ENCODE measurements at places on chromosomes 4 and X. TPM values are rescaled to one million over a fixed set of nuclear protein-coding genes. Genes with fewer than 3 reads are reported as not detected.
A peak's percentile ranks its signal among the peaks of the same experiment; 100 is the strongest.

GRCh38 chrX:148049441-148049840 lies 68.3 kb downstream of the FMR1NB start:
- no peak for DNase-seq

- no peak for DNase-seq
Observed at GRCh38 chr4:25551605-25552004, 104.0 kb upstream of the SLC34A2 start.

GRCh38 chr4:118727360-118727759 lies 42.2 kb downstream of the METTL14 start:
- DNase-seq = no peak

DNA sequence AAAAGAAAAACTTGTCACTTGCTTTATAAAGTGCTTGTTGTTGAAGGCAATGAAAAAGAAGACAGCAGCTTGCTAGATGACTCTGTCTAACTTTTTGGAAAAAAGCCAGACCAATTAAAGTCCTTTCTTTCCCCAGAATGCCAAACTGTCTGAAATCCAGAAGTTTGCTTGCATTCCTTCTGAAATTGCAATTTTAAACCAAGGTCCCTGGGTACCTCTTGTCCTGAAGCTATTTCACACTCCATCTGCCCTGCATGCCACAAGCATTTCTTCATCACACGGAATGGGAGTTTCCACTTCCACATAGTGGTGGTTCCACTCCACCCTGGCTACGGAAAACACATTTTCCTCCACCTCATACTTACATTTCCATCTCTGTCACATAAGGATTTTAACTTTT lies 101.0 kb downstream of the PAPSS1 start:
- DNase-seq = no peak

DNA sequence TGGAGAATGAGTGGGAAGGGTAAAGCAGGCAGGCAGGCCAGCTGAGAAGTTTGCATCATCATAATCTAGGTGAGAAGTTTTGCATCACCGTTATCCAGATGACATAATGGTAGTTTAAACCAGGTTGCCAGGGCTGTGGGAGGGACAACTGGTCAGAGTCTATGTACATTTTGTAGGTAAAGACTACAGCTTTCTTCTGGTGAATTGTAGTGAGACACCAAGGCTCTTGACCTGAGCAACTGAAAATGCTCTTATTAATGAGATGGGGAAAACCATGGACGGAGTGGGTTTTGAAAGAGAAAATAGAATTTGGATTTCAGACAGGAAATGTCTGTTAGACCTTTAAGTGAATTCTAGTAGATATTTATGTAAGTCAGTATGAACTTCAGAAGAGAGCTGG lies 76.0 kb upstream of the VEGFC start:
- no peak for DNase-seq

GRCh38 chr4:5732158-5732557 lies 21.2 kb downstream of the EVC start:
- no peak for DNase-seq

- DNase-seq = no peak
Observed at GRCh38 chr4:89992744-89993143, 98.1 kb downstream of the MMRN1 start.

GRCh38 chr4:151809716-151810115 lies 48.9 kb upstream of the GATB start:
- no peak for DNase-seq

GRCh38 chr4:87103691-87104187 lies 116.7 kb downstream of the KLHL8 start:
- peak; percentile 20 for DNase-seq

- no peak for DNase-seq
Observed at GRCh38 chrX:16826207-16826606, 39.9 kb downstream of the TXLNG start.

GRCh38 chr4:122331195-122331594 lies 47.6 kb upstream of the ADAD1 start:
- DNase-seq = no peak

DNA sequence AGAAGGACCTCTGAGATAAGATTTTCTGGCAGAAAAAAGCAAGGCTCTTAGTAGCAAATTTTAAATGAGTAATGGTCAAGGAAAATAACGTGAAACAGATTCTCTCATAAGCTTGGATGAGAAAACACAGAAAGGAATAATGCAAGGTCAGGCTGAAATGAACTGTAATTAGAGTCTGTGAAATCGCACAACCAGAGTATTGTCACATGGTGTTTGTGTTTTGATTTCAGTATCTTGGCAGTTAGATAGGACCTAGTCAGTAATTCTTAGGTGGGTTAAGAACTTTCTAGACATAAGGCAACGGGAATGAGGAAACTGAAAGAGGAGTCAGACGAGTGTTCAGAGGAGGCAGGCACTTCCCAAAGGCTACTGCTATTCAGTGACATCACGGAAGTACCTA lies 34.6 kb downstream of the LIMCH1 start:
- DNase-seq = no peak

DNA sequence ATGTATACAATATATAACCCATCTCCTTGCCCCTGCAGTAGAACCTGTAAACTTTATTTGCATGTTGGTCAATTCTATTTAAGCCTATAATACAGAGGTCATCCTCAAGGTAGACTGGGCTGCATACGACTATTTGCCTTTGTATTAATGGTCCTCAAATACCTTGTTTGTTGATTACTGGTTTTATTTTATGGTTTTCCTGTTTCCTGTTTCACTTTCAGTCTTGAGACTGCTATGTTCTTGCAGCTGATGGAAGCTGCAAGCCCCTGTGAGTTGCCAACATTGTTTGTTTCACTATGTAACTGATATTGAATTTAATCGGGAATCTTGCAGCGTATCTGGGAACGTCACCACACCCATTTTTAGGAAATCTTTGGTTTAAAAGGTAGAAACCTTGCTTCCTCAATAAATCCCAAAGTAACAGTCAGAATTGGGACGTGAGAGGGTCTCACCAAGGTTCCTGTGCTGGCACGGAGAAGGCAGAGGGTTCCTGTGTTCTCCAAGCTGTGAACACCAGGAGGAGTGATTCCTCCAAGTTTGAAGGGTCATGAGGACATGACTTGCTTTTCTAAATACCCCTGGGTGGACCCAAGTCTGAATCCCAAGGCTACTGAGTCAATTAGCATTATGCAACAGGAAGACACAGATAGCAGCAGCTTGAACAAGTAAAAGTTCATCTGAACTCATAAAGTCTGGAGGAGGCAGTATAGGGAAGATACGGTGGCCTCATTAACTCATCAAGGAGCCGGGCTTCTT lies 110.6 kb upstream of the PNPLA4 start:
- DNase-seq = no peak

- DNase-seq = no peak
Observed at GRCh38 chr4:175635546-175635945, 176.5 kb downstream of the GPM6A start.

The CPZ gene
- 54.1 TPM for polyA plus RNA-seq

The FDCSP gene
- 0.80 TPM for polyA plus RNA-seq

The RASSF6 gene
- 2.7 TPM for polyA plus RNA-seq
